ENCODE measurements at places on chromosomes 11 and 22.

GRCh38 chr11:68819362-68819761 lies 22.4 kb downstream of the CPT1A start:
- DNase-seq: no peak

DNA sequence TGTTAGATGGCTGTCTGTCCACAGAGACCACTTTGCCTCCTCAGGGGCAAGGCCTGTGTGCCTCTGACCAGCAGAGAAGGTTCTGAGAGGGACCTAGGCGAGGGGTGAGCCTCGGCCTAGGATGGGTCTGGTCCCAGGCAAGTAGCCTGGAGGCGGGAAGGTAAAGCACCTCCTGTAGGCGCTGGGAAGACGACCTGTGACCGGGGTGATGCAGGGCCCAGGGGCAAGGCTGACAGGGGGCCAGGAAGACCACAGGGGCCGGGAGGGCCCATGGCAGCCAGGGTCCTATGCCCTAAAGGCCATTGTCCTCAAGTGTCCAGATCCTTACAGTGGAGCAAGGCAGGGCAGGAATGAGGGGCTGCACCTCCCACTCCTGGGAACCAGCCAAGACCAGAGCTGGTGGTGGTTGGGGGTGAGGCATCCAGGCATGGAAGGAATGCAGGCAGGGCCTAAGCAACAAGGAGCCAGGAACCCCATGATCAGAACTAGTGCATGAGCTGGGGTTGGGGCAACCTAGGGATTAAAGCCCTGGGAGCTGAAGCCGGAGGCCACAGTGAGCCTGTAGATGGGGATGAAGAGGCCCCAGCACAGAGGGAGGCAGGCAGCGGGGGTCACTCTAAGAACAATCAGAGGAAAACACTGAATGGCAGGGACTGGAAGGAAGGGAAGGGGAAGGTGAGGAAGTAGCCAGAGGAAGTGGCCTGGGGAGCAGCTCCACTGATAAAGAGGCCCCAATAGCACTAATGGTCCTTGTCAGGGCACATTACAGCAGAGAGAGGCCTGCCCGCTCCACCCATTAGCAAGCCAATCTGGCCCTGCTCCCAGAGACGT lies 32.9 kb upstream of the KLHL35 start:
- no peak for DNase-seq

GRCh38 chr11:93972790-93973189 lies 48.4 kb upstream of the HEPHL1 start:
- DNase-seq: no peak

DNA sequence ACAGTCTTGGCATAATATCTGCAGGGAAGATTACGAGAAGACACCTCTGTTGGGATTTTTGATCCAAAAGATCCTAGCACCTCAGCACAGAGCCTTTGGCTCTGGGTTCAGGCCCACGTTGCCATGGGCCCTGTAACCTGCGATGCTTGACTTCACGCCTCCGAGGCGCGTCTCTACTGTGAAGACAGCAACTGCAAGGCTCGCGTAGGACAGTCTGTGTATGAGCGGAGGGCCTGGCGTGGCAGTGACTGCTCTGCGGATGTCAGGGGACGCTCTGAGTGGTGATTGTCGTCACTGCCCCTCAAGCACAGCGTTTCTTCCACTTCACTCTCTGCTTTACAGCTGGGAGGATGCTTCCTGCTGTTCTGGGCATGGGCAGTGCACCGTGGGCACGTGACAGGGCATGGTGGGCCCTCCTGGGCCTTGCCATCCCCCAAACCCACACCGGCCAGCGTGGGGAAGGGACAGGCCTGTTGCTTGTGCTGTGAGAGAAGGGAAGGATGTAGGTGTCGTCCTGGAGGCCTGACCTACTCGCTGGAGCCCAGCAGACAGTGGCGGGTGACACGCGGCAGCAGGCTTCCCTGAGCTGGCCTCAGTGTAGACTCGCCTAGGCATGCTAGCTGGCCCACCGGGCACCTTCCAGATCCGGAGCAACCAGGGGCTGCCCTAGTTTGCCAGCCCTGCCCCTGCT lies 26.5 kb downstream of the GLB1L2 start:
- no peak for DNase-seq

DNA sequence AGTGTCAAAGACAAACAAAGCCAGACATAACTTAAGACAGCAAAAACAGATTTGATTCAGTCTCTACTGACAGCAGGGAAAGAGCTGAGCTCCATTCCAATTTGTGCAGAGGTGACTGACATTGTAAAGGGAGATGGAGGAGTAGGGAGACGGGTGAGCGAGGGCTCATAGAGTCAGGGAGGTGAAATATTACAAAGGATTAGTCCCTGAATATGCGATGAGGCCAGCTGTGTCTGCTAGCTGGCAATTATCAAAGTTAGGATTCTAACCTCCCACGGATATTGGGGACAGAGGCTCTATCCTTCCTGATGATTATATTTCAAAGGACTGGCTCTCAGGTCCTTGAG lies 8.3 kb downstream of the PLAAT2 start:
- no peak for DNase-seq

DNA sequence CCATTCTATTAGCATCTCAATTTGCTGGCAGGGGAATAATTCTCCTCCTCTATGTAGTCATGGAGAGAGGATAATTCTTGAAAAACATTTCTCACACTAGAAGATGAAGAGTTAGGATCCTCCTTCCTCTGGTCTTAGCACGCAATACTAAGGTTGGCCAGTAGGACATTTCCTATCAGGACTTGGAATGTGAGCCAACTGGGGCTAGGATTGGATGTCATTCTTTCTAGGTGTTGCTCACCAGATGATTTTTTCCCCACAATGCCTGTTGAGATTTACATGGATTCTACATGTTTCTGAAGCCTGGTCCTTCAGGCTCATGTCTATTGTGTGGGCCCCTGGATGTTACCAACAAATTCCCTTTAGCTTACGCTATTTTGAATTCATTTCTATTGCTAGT lies 28.0 kb downstream of the SLN start:
- no peak for DNase-seq

DNA sequence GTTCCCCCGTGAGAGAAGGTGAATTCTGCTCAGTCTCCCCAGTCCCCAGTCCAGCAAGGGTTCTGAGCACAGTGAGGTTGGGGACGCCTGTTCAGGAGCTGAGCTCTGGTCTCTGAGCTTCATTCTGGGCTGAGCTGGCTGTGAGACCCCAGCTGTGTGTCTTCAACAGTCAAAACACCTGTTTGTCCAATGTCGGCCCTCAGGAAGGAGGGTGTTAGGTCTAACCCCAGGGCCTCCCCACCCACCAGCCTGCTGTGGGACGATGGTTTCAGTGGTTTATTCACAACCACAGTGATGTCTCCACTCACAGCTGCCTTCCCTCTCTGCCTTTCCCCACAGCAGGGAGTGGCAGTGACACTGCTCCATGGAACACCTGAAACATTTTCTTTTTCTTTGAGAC lies 1282.9 kb downstream of the TBC1D22A start:
- no peak for DNase-seq

DNA sequence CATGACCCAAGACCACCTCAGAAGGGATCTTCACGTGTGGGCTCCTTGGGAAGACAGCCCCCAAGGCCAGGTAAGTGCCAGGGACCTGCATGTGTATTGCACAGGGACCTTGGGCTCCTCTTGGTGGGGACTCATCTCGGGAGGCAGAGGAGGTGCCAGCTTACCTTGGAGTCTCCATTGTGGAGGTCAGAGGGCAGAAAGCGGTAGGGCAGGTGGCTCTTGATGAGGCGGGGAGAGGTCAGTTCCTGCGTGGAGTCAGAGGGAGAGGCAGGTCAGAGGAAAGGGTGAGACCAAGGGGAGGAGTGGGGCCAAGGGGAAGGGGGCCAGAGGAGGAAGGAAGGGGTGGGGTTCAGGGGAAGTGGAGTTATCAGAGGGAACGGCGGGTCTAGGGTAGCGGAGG lies 22.5 kb downstream of the SULT4A1 start:
- no peak for DNase-seq

GRCh38 chr11:3836903-3837302 lies 3.9 kb downstream of the RHOG start:
- peak; percentile 62 for DNase-seq

DNA sequence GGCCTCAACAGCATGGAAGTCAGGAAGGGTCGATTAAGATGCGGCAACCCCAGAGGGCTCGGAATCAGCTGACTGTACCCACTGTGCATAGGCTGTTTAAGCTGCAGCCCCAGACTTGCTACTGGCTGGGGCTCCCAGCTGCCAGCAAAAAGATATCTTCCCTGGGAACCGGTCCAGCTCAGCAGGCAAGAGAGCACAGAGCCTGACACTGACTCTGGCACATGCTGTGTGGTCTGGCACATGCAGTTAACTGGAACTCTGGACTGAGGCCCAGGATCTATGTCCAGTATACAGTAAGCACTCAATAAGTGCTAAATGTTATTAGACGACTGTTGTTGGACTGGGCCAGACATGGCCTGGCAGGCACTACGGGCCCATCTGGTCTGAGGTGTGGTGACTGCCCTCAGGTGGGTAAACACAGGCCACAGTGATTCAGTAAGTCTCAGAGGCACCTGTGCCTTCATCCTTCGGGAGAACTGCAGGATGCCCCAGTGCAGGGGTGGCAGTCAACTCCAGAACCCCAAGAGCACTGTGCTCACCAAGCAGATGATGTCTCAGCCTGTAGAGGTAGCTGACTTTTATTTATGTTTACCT lies 87.6 kb downstream of the LARGE1 start:
- DNase-seq: no peak
